Osteocyte (in vitro differentiated cells): ENCODE measurements at places on chromosomes 2 and 18. TPM values are rescaled to one million over a fixed set of nuclear protein-coding genes. Genes with fewer than 3 reads are reported as not detected.

DYSF gene
- 68.8 and 72.0 TPM in 2 replicates for total RNA-seq

XIRP2 gene
- 0.08 TPM in 1 of 2 replicates, not detected in the other for total RNA-seq

CTNNA2 gene
- total RNA-seq, result not detected in 2 replicates

HSPD1 gene
- total RNA-seq, result 163 and 165 TPM in 2 replicates

LRRTM4 gene
- total RNA-seq, result not detected in 2 replicates

RFTN2 gene
- 29.4 and 30.6 TPM in 2 replicates for total RNA-seq

SLC9A4 gene
- not detected in 2 replicates for total RNA-seq
